ENCODE measurements at places on chromosomes 7 and 10.

DNA sequence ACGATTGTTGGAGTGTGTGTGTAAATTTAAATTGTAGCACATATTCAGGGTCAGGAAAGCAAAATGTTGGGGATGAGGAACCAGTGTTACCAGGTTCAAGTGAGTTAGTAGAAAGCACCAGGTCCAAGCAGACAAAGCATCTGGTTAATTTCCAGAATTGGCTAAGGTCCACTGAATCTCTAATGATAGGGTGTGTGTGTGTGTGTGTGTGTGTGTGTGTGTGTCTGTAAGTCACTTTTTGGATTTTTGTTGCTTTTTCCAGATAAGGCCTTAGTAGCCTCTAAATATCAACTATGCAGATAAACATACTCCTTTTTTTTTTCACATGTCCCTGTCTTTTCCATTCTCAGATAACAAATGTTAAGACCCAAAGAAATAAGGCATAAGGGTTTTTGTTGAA, 36.6 kb upstream of the FMC1 start:
- DNase-seq: no peak

DNA sequence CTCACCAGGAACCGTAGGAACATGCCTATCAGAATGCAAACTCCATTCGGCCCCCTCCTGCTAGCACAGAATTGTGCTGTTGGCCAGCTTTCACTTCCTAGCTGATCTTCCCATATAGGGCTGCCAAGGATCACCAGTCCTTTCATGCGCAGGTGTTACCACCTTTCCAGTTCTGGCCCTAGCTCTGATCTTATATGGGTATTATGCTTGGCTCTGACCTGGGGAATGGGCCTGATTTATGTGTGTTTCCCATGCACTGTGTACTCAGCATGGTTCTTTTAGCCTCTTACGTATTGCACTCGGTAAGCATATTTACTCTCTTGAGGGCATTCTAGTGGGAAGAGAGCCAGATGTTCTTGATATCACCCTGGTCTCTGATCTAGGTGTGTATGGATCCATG, 11.1 kb downstream of the SLC35G1 start:
- DNase-seq: no peak

GRCh38 chr10:60967854-60968484, 24.0 kb upstream of the RHOBTB1 start:
- no peak for DNase-seq

DNA sequence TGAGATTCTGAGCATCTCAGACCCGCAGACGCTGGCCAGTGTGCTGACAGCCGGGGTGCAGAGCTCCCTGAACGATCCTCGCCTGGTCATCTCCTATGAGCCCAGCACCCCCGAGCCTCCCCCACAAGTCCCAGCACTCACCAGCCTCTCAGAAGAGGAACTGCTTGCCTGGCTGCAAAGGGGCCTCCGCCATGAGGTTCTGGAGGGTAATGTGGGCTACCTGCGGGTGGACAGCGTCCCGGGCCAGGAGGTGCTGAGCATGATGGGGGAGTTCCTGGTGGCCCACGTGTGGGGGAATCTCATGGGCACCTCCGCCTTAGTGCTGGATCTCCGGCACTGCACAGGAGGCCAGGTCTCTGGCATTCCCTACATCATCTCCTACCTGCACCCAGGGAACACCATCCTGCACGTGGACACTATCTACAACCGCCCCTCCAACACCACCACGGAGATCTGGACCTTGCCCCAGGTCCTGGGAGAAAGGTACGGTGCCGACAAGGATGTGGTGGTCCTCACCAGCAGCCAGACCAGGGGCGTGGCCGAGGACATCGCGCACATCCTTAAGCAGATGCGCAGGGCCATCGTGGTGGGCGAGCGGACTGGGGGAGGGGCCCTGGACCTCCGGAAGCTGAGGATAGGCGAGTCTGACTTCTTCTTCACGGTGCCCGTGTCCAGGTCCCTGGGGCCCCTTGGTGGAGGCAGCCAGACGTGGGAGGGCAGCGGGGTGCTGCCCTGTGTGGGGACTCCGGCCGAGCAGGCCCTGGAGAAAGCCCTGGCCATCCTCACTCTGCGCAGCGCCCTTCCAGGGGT, 703 bp downstream of the RBP3 start:
- no peak for DNase-seq

- no peak for DNase-seq
Observed at GRCh38 chr7:28988810-28989209, 30.7 kb upstream of the TRIL start.

DNA sequence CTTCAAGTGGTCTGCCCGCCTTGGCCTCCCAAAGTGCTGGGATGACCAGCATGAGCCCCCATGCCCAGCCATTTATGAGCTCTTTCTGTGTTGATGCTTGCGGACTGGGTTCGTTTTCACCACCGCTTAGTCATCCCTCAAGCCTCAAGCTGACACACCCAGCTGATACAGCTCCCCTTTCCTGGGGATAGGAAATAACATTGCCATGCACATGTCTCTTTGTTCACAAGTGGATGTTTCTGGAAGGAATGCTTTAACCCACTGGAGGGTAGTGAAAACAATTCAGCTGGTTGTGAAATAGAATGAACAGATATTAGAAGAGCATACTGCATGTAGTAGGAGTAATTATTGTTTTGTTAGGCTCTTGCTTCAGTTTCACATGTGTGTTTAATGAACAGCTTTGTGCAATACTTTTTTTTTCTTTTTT, 8.5 kb upstream of the METTL27 start:
- no peak for DNase-seq

DNA sequence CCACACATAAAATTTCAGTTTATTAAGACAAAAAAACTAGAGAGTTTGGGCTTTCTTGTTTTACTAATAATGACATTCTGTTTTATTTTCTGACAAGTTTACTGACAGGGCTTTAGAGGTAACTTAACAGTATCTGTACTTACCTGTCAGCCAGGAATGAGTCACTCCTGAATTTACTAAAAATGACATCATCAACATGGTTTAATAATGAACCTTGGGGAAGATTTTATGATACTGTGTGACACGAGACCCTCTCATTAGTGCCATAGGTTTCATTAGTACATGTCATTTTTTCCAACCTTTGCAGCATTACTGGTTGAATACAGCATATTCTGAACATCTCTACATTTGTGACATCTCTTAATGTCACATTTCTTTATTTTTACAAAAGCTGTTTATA, 131.1 kb downstream of the KCND2 start:
- DNase-seq: no peak

DNA sequence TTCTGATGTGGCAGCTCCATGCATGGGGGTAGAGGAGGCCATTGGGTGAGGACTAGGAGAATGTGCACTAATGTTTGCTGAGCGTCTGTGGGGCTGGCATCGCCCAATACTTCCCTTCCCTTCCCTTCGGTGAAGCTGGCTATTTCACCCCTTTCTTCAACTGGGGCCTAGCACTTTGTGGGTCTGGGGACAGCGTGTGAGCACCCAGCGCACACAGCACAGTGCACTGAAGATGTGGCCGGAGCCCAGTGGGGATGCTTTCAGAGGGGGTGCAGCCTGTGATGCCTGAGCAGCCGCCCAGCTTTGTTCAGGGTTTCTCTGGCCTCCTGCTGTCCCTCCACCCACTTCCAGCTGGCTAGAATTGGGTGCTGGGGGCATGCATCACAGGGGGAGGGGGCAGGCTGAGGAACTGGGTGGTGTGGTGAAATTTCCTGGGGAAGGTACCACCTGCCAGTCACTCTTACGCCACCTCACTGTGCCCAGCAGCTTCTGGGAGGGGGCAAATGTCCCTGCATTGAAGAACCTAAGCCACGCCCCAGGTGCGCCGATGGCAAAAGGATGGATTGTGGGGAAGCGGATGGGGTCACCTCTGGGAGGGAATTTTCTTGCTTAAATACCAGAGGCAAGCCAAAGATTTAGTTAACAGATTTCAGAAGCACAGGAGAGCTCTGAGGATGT, 45.5 kb downstream of the CLEC2L start:
- DNase-seq: no peak

DNA sequence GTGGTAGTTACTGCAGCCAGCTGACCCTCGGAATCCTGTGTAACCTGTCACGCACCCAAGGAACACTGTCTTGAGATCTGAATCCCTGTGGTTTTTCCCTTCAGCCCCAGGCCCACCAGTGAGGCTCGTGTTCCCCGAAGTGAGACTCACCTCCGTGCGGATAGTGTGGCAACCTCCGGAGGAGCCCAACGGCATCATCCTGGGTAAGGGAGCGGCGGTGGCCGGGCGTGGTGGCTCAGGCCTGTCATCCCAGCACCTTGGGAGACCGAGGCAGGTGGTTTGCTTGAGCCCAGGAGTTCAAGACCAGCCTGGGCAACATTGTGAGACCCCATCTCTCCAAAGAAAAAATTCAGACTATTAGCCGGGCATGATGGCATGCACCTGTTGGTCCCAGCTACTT, 549.9 kb upstream of the FOXK1 start:
- no peak for DNase-seq

GRCh38 chr7:50355817-50356178, 51.3 kb downstream of the IKZF1 start:
- no peak for DNase-seq

GRCh38 chr7:67364441-67365017, 367.9 kb downstream of the TYW1 start:
- no peak for DNase-seq

All from central memory CD8-positive, alpha-beta T cell (primary cell).